ENCODE measurements at places on chromosomes 13 and 19.

GRCh38 chr19:42762789-42763188 lies 2.7 kb downstream of the PSG8 start:
- no peak for DNase-seq

DNA sequence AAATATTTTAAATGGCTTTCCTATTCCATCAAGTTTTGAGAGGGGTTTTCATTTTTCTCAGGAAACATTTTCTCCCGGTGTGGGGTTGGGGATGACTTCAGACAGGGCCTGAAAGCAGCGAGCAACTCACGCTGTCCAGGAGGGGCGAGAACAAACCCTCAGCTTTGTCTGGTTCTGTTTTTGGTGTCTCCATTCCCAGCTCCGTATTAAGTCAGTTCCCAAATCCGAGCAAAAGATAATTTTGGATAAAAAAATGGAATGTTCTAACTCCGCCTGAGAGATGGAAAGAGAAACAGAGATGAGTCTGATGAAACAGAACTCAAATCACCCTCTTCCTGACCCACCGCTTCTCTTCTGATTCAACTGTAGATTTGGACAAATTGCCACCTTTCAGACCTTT lies 38.4 kb downstream of the RFX2 start:
- no peak for DNase-seq

DNA sequence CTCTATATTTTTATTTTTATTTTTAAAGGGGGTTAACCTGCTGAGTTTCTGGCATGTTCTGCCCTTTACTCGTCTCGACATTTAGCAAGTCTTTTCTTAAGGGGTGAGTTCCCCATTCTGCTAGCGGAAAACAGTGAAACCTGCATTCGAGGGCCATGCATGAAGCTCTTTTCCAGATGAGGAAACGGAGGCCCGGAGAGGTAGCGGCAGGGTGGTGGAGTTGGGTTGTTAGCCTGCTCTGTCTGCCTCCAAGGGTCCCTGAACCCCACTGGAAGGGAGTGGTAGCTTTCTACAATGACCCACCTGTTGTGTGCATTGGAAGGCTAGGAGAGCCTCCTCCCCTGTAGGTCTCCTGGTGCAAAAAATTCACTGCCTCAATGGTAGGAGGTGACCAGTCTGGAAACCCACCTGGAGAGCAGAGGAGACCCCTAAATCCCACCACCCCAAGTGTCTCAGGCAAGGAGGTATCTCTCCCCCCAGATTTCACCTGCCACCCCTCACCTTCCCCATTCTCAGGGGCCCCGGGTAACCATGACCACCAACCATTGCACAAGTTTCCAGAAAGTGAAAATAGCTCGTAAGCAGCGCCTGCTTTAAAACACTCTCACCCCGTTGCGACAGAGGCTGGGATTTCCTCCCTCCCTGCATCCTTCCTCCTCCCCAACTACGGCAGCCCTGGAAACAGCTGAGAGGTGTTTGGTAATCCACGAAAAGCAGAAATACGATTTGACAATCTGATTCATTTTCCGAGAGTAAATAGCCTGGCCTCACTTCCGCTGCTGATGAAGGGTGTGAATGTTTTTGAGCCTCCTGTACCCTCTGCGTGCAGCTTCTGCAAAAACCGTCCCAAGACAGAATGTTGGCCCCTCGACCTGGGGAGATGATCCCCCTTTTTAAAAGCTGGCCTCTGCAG lies 3.5 kb downstream of the KLF2 start:
- DNase-seq: peak; percentile 15

- DNase-seq: no peak
These were observed 172.9 kb upstream of the UBL3 start for GRCh38 chr13:30023196-30023895.

GRCh38 chr13:105465745-105466144 lies 1069.7 kb downstream of the EFNB2 start:
- DNase-seq: no peak

- DNase-seq: no peak
These were observed 396.5 kb downstream of the IRS2 start for GRCh38 chr13:109389892-109390345.

DNA sequence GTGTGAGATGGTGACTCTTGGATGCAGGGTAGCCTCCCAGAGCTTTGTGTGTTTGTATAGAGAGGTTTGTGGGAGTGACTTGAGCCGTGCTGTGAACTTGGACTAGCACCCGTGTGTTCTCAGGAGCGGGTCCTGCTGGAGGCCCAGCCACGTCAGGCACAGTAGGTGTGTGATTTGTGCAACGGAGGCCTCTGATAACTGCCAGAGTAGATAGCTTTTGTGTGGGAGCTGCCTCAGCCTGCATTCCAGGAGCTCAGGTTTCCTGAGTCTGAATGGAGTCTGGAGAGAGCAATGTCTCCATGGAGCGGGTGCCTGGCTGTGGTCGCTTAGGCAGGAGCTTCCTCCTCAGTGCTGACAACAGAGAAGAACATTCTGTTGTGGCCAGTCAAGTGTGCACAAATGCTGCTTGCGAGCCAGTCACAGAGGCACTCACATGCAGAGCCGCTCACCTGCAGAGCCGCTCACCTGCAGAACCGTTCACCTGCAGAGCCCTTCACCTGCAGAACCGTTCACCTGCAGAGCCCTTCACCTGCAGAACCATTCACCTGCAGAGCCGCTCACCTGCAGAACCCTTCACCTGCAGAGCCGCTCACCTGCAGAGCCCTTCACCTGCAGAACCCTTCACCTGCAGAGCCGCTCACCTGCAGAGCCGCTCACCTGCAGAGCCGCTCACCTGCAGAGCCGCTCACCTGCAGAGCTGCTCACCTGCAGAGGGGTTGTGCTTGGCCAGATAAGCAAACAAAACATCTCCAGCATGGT lies 32.6 kb downstream of the TFDP1 start:
- no peak for DNase-seq

DNA sequence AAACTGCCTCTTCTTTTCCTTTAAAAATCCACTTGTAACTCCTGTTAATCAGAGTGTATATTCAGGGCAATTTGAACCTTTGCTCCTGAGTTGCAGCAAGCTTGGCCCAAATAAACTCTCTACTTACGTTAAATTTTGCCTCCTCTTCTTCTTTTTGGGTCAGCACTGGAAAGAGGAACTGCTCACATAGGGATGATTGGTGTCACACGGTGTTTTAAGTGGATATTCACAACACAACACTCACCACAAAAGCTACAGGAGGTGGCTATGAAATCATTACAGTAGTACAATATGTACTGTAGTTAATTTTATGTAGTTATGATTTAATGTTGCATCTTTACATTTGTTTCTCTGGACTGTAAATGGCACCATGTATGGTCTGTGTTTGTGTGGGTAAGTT lies 96.8 kb upstream of the DOCK9 start:
- no peak for DNase-seq

DNA sequence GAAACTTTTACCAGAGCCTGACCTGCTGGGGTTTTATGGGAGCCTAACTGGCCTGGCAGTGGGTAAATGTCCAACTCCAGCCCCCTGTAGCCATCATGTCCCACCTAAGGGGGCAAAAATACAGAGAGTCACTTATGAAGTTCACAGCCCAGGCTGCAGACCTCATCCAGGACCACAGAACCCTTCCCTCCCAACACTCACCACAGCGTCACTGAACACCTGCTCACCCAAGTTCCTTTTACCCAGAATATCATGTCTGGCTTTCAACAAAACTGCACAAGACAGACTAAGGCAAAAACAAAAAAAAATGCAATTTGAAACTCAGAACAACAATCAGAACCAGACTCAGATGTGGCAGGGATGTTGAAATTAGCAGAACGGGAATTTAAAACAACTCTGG lies 6.4 kb downstream of the CEACAM3 start:
- no peak for DNase-seq

DNA sequence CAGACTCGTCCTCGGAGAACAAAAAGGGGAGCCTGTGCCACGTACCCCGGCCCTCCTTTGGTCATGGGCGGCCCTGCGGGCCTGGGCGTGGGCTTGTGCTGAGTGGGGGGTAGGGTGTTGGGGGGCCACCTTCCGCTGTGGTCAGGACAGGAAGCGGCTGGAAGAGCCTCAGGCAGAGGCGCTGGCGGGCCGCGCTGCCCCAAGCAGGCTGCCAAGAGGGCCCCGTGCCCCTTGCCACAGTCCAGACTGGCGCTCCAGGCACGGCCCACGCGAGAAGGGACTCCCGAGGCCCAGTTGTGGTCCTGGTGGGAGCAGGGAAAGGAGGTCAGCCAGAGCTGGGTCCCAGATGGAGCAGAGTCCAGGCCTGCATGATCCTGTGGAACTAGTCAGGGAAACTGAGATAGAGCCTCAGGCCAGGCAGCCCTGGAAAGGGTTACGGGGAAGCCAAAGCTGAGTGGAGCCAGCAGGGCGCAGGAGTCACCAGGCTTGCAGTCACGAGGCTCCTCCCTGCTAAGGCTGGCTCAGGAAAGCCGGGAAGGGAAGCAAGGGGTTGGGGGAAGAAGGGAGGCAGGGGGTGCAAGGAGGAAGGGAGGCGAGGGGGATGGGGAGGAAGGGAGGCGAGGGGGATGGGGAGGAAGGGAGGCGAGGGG lies 135.0 kb downstream of the CRYL1 start:
- no peak for DNase-seq

DNA sequence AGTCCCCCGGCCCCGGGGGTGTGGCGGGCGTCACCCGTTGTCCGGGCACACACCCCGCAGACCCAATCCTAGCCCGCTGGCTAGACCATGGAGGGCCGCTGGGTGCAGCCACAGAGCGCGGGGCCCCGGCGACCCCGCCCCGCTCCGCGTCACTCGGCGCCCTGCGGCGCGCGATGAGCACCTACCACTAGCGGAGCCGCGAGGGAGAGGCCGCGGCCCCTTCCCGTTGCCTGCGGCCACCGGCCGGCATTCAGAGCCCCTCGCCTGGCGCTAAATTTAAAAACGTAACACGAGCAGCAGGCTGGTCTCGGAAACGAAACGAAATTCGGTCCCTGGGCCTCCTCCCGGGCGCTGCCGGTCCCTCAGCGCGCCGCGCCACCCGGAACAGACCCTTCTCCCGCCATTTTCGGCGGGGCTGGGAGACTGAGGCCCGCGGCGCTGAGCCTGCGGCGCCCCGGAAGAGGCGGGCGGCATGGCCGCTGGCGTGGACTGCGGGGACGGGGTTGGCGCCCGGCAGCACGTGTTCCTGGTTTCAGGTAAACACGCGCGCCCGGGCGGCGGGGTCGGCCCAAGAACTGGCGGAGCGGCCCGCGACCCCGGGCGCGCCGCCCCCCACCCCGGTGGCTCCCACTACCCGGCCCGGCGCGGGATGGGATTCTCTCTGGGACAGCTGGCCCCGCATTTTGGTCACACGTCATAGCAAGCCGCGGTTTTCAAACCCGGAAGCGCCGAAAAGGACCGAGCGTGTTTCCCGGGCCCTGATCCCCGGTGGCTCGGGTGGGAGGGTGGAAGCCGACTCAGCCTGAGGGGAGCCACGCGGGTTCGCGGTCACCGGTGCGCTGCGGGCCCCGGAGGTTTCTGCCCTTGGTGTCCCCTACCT lies at the start of gene RNASEH2B:
Gene RNASEH2B, plus strand, starts transcription at position 187 of the 880 bp plus-strand sequence. Its CDS starts 286 bp downstream, at position 473.
- peak; percentile 61 for DNase-seq

GRCh38 chr13:97492684-97493371 lies 58.9 kb downstream of the RAP2A start:
- DNase-seq: no peak

GRCh38 chr19:7988307-7988706 lies 17.1 kb downstream of the ELAVL1 start:
- DNase-seq: no peak
